ENCODE measurements at places on chromosomes 12 and 14.

- DNase-seq, result no peak
Measured at GRCh38 chr12:4190366-4191063, 83.0 kb upstream of the CCND2 start.

- no peak for DNase-seq
Measured at GRCh38 chr14:54261283-54261682, 135.5 kb upstream of the CDKN3 start.

GRCh38 chr12:102971227-102971626, 13.8 kb downstream of the ASCL1 start:
- no peak for DNase-seq

- DNase-seq, result no peak
Measured at GRCh38 chr14:97283005-97283403, 485.8 kb downstream of the VRK1 start.

DNA sequence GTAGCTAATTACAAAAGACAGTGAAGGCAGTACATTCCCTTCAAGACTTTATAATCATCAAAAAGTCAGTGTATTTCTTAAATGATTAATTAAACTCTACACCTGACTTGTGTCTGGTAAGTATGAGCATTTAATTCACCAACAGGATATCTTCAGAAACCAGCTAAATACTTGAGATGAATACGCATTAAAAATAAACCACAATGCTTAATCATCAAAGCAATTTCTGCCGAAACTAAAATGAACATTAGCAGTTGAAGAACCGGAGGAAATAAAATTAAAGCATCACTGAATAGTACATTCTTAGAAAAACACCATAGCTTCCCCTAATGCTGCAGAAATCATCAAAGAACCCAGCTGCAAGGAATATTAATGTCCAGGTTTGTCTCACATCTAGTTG, 32.7 kb downstream of the SLC25A21 start:
- peak; percentile 47 for DNase-seq

- no peak for DNase-seq
Measured at GRCh38 chr14:68811171-68811570, 18.3 kb upstream of the ZFP36L1 start.

DNA sequence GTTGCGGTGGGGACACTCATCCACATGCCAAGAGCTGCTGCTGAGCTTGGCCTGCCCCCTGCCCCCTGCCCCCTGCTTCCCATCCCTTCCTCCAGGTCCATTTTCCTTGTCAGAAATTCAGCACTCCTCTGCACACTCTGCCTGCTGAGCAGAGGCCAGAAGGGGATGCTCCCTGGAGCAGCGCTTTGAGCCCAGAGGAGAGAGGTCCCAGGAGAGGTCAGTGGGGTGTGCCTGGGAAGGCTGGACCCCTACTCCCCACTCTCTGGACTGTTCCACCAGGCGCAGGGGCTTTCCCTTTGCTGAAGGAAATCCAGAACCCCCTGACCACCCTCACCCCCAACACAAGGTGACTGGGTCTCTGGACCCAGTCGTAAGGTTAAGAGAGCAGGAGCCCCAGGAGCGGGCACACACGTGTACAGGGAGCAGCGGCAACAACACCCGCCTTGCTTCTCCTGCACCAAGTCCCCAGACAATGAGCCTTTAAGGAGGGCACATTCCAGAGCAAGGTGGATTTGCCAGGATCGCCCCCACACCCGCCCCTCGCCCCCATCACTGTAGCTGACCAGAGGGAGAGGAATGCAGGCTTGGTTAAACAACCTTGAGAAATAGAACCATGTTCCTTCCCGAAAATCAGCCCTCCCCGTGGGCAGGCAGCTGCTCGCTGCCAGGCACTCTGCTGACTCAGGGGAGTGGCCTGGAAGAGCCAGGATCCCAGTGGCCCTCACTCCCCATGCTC, 30.7 kb downstream of the ISCA2 start:
- peak; percentile 35 for DNase-seq

- no peak for DNase-seq
Measured at GRCh38 chr12:13079440-13079906, 24.0 kb downstream of the GSG1 start.

DNA sequence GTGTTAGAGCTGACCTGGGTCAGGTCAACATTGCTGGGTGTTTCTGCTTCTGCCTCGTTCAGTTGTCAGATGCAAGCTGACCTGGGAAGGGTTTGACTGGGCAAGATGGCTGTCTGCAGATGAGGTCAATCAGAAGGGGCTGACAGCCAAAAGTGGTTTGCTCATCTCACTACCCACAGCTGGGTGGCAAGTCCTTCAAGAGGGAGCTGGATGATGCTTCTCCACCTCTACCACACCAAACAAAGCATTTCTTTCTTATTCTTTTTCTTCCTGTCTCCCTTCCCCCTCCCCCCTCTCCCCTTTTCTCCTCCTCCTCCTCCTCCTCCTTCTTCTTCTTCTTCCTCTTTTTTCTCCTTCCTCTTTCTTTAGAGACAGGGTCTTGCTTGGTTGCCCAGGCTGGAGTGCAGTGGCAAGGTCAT, 268.2 kb upstream of the PLEKHG7 start:
- DNase-seq, result no peak

DNA sequence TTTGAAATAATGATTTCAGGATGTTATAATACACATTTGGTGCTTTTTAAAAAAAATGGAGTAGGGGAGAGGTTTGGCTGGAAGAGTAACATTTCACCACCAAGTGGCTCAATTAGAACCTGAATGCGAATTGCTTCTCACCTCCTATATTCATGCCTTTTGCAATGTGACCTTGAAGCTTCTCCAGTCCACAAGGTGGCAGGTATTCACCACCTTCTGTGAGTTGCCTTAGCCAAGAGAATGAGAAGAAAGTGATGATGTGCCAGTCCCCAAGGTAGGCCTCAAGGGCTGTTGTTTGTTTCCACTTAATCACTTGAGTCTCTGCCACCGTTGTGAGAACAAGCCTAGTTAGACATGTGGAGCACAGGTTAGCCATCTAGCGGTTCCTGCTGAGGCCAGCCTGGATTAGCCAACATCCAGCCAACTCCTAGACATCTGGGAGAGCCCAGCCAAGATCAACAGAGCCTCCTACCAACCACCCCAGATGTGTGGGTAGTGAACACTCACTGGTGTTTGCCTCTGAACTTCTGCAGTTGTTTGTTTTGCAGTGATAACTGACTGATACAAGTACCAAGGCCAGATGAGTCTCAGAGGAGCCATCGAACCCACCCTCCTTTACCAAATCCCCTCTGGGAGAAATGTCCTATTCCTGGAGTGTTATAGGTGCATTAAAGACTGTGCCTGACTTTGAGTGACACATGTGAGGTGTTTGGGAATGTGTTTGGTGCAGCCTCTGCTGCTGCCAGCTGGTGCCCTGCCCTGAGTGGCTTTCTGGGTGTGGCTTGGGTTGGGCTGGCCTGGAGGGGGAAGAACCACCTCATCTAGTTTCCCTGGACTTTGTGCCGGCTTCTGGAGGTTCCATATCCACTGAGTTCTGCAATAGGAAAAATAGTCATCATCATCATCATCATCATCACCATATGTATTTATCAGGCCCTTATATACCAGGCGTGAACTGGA, 132.5 kb upstream of the RFLNA start:
- no peak for DNase-seq

DNA sequence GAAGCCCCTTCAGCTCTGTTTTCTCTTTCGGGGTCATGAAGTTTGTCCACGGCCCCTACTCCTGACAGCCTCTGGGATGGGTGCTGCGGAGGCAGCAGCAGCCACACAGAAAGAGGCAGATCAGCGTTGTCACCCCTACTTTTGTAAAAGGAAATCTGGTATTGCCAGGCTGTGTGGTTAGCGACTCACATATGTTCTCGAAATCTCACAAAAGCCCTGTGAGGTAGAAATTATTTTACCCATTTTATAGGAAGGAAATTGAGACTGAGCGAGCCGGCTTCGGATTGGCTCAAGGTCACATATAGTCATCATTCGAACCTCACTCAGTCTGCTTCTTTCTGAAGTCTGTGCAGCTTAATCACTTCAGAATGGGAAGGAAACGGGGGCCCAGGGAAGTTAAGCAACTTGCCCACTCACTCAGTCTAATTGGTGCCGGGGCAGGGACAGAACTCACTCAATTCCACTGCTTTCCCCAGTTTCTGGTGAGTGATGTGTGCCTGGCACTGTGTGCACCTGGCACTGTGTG, 1.1 kb upstream of the CKAP4 start:
- DNase-seq, result peak; percentile 43

DNA sequence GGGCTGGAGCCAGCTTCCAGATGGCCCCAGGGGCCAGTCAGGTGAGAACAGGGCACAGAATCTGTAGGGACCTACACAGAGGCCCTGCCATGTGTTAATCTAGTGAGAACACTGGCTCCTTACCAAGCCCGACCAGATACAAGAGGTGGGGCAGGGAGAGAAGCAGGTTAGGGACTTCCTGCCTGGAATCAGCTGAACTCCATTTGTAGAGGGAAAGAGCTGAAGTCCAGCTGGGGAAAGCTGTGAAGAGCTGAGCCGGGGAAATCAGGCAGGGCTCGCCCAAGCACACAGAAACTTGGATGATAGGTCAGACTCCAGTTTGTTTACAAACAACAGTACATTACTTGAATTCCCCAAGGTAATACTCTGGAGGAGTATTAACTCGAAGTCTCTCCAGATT, 46.7 kb downstream of the PTGER2 start:
- DNase-seq, result no peak

GRCh38 chr12:40551466-40551865, 140.8 kb upstream of the CNTN1 start:
- no peak for DNase-seq

DNA sequence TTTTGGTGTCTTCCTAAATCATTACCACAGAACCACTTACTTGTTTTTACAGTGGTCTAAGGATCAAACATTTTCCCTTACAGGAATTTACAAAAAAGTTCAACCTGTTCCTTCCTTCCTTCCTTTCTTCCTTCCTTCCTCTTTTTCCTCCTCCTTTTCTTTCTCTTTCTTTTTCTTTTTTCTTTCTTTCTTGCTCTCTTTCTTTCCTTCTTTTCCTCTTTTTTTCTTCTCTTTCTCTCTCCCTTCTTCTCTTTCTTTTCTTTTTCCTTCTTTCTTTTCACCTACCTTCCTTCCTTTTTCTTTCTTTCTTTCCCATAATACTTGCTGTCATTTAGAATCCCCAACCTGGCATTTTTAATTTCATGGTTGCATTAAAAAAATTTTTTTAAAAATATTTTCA, 59.2 kb upstream of the PPP4R3A start:
- DNase-seq, result no peak

- no peak for DNase-seq
Measured at GRCh38 chr12:43159506-43159905, 392.5 kb downstream of the ADAMTS20 start.

DNA sequence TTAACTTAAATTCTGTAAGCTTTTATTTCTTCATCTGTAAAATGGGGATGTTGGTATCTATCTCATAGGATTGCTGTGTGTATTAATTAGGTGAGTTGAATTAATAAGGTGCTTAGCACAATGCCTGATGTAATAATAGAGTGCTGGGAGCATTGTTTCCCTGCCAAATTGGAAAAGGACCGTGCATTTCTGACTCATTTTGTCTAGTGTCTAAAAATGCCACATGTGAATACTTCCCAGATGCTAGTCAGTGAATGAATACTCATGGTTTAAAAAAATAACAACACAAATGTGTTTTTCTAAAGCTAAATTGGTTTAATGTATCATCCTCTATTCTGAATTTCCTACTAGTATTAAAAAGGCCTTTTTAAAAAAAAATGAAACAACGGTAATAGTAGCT, 45.4 kb upstream of the NEDD1 start:
- peak; percentile 50 for DNase-seq

GRCh38 chr12:109844983-109845823, 12.0 kb upstream of the TRPV4 start:
- peak; percentile 71 for DNase-seq

DNA sequence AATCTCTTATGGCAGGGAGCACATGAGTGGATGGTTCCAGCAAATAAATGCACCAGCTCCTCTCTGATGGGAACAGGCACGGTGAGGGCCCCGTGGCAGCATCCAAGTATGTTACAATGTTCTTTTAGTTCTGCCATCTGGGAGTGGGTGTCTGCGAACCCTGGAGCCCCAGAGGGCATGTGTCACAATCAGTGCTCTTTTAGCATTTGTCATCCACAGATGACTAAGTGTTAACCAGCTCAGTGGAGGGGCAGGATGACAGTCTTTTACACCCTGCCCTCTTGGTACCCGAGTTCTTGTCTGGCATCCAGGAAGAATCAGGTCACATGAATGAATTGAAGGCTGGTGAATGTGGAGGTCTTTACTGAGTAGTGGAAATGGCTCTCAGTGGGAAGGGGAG, 560.4 kb upstream of the FLRT2 start:
- DNase-seq, result no peak

DNA sequence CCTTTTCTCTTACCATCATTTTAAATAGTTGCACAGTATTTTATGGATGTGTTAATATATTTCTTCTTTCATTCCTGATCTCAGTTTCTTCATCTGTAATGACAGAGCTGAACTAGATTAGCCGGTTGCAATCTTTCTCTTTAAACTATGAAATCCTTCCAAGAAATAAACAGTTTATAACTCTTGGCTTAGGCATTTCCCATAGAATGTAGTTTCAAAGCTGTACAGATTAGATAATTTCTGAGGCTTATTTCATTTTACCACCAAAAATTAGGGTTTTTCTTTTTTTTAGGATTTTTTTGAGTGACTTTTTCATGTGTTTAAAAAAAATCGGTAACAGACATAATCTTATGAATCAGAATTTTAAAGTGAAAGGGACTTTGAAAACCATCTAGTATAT, 144.0 kb downstream of the RAD51B start:
- no peak for DNase-seq

- no peak for DNase-seq
Measured at GRCh38 chr12:80829767-80830166, 108.0 kb downstream of the LIN7A start.

GRCh38 chr14:35632676-35633075, 98.7 kb downstream of the INSM2 start:
- DNase-seq, result no peak

DNA sequence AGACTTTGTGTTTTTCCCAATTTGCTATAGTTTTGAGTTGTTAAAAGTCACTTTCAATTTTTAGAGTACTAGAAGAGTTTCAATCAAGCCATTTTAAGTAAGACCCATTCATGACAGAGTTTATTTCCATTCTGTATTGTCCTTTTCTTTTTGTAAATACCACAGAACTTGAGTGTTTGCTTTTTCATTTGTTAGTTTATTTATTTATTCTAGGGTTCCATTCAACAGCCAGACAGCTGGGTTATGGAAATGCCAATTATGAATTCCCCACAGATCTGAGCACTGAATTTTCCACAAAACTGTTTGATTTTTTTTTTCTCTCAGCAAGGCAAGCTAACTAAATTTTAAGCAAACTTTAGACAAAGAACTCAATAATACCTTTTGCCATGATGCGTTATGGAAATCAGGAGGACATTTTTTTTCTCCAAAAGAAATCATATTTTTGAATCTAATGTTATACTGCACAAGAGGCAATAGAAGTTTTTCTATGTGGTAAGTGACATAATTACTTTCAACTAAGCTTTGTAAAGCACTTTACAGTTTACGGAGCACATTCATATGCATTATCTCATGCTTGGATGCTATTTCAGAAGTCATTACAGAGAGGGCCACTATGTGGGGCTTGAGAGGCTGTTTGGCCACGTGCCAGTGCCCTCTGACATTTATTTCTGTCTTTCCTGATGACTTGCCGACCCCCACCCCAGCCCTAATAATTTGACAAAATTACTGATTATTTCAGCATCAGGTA, 181.5 kb downstream of the VRK1 start:
- DNase-seq, result no peak

Data from astrocyte of the spinal cord (primary cell).